ENCODE measurements at places on chromosomes 1 and 21. TPM values are rescaled to one million over a fixed set of nuclear protein-coding genes. Genes with fewer than 3 reads are reported as not detected.

The SPRR2G gene
- total RNA-seq, result not detected

The LAMTOR2 gene
- 69.9 TPM for total RNA-seq

The GJB3 gene
- 23.5 TPM for total RNA-seq

GRCh38 chr1:193437785-193438184 is 251.4 kb upstream of the B3GALT2 start:
- no peak for DNase-seq

- DNase-seq, result no peak
Measured at GRCh38 chr21:44418108-44418875, 37.0 kb upstream of the LRRC3 start.

DNA sequence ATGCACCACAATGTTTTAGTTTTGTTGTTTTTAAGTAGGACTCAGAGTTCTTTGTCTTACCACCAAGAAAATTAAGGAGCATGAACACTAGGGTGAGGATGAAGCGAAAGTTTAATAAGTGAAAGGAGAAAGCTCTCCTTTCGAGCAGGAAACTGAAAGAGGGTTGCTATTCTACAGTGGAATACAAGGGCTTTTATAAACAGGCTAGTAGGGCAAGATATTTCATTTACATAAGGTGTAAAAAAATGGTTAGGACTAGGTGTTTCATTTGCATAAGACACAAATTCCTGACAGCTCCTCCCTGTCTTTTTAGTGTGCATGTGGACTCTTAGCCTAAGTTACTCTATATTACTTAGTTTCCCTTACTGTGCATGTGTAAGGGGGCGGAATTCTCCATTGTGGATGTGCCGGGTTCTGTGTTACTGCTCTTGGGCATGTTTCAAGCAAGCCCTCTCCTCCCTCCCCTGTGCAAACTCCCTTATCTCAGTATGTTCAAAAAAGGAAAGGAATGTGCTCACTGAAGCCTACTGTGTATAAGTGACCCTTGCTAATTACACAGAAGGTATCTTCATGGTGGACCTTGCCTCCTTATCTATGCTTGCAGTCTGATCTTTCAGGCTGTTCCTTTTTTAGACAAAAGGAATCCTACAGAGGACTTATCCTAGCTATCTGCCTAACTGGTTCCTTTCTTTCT is 7.3 kb downstream of the TSHB start:
- DNase-seq, result no peak
